ENCODE measurements at places on chromosomes 2 and 18. TPM values are rescaled to one million over a fixed set of nuclear protein-coding genes. Genes with fewer than 3 reads are reported as not detected.

- no peak for DNase-seq
These were observed 127.4 kb upstream of the CTDP1 start for GRCh38 chr18:79552140-79552631.

- DNase-seq = no peak
These were observed 1.2 kb downstream of the FN1 start for GRCh38 chr2:215434447-215435279.

- DNase-seq = no peak
These were observed 242.4 kb downstream of the LPIN1 start for GRCh38 chr2:11988691-11989353.

SKOR2 gene
- not detected for total RNA-seq

GRCh38 chr2:69830045-69830905 lies 815 bp downstream of the GMCL1 start:
- DNase-seq = peak; percentile 63

SERPINB5 gene
- not detected for total RNA-seq

Measured in osteoblast (primary cell).